Hematopoietic multipotent progenitor cell treated with erythropoietin and hydrocortisone succinate and interleukin-3 and kit ligand, for 8 days (in vitro differentiated cells): ENCODE measurements at places on chromosomes 12 and 14.
A peak's percentile ranks its signal among the peaks of the same experiment; 100 is the strongest.

GRCh38 chr12:53048033-53048779 lies 1.7 kb upstream of the TNS2 start:
- DNase-seq, result no peak

DNA sequence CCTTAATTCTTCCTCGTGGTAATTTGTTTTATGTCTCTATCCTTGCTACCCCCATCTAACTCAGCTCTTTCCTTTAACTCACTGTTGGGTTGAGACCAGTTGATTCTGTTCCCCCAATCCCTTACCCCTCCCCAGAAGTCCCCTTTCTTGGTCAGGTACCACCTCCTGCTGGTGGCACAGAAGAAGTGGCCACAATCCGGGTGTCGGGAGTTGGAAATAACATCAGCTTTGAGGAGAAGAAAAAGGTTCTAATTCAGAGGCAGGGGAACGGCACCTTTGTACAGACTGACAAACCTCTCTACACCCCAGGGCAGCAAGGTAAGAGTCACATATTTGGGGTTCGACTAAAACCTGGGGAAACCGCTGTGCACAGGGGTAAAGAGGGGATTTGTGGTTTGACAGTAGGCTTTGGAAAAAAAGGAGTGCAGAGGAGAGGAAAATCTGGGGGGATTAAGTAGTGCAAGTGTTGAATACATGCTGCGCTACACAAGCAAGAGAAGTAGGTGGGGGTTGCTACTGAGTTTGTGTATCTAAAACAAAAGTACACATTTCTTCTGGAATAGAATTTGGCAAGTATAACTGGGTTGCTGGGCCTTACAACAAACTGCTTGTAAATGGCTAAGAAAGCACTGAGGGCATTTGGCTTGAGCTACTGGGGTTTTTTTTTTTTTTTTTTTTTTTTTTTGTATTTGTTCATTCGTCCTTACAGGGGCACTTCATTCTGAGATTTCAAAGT lies 1.3 kb downstream of the A2ML1 start:
- DNase-seq, result peak; percentile 75

DNA sequence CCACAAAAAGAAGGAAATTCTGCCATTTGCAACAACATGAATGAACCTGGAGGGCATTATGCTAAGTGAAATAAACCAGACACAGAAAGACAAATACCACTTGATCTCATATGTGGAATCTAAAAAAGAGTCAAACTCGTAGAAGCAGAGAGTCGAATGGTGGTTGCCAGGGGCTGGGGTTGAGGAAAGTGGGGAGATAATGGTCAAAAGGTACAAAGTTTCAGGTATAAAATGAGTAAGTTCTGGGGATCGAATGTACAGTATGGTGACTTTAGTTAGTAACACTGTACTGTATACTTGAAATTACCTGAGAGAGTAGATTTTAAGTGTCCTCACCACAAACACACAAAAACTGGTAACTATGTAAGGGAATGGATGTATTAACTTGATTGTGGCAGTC lies 129.4 kb downstream of the PPM1H start:
- DNase-seq, result no peak

DNA sequence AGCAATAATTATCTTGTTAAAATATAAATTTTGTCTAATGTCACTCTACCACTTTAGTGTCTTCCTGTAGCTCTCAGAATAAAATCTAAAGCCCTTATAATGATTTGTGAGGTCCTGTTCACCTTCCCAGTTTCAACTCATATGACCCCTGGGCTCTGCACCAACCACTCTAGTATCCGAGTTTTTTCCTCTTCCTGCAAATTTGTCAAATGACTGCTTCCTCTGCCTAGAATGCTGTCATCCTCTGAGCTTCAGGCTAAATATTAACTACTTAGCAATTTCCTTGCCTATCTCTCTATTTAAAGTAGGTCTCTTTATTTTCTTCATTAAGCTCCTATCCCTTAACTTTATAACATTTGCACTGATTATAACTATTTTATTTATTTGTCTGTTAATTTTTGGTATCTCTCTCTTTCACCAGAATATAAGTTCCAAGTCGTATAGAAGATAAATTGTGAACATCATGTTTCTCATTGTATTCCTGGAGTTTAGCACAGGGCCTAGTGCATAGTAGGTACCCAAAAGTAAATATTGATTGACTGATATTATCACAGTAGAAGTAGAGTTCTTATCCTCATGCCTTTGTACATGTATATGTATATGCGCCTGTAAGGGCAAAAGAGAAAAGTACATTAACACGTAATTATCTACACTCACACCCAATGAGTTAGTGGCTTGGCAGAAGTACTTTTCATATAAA lies 196.0 kb downstream of the BCAT1 start:
- DNase-seq, result no peak

DNA sequence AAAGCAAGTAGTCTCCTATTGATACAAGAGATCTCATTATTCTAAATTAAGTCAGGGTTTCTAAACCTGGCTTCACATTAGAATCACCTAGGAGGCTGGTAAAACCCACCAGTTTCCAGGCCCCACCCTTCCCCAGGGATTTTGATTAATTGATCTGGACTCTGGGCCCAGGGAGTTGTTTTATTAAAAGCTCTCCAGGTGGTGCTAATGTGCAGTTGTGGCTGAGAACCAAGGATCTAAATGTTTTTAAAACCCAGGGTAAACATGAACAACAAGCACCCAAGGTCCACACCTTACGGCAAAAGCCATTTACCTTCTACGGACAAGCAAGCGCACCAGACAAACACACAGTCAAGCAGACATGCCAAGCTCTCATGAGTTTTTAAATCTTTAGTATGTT lies 73.9 kb downstream of the SLC2A13 start:
- DNase-seq, result no peak

DNA sequence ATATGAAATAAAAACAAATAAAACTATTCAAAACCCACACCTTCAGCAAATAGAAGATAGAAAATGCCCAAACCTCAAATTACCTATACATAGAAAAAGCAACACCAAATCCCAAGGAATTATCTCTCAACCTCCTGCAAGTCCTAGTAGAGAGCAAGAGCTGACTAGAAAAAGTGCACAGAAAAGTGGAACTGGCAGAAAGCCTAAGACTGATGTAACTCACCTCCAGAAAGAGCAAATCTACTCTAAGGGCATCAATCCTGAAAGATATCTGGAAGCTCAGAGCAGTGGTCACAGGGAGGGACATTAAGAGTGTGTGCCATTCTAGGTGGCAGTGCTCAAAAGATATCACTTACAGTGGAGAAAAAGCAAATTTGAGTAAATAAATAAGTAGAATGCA lies 62.1 kb upstream of the PLEKHG7 start:
- no peak for DNase-seq

DNA sequence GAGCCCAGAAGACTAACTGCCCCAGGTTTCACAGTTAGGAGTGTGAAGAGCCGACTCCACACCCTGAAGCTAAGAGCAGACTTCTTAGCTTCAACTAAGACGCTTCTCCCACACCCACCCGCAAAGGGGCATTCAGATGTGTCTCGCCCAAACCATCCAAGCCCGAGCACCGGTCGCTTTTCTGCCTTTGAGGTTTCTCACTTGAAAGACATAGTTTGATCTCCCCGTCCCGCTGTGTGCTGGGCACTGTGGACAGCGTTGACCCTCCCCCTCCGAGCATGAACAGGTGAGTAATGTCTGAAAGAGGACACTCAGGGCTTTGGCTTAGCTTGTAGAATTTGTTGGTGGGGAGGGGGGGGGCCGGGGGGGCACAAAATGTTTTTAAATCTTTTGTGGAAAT lies 123.8 kb downstream of the TMEM132D start:
- DNase-seq, result no peak

DNA sequence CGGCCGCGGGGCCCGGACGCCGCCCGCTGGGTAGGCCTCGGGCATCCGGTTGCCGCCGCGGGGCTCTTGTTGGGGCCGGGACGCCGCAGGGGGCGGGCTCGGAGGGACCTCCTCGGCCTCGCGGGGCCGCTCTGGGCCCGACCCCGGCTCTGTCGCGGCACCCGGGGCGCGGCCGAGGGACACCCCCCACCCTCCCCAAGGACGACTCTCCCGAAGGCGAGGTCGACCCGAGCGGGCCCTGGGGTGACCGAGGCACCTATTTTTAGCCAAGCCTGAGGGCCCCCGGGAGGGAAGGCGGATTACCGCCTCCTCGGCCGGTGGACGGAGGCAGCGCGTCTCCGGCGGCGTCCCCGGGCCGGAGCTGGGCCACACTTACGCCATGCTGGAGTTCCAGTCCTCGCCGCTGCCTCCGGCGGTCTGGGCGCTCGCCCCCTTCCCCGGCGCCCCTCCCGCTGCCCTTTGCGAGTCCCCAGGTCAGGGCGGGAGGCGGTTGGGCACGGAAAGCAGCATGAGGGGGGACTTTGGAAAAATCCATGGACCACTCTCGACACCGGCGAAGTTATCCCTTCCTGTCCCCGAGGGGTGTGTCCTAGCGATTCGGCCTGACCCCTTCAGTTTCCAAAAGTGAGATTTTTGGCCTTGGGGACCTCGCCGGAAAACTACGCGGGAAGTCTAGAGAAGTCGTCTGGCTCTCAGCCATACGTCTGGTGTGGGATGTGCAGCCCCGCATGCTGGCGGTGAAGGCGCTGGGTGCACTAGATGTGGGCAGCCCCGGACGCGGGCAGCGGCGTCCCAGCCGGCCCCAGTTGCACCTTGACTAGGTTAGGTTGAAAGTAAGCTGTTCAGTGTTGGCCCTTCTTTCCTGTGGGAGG lies 699 bp downstream of the KTN1 start:
- DNase-seq, result peak; percentile 59

GRCh38 chr14:59849411-59850130 lies 21.0 kb downstream of the RTN1 start:
- no peak for DNase-seq

GRCh38 chr12:59668674-59669073 lies 72.8 kb downstream of the SLC16A7 start:
- DNase-seq, result no peak

GRCh38 chr14:39060818-39061437 lies 42.1 kb downstream of the SEC23A start:
- no peak for DNase-seq

DNA sequence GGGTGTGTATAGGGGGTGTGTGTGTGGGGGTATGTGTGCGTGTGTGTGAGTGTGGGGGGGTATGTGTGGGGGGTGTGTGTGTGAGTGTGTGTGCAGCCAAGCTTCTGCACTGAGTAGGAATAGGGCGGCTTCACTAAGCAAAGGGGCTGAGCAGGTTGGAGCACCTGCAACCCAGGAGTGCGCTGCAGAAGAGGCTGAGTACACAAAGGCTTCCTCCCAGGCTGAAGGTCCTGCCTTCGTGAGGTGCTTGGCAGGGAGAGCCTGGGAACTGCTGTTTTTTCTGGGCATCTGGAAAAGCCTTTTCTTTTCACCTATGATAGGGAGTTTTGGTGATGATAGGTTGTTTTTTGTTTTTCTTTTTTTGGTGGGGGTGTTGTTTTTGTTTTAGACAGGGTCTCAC lies 6.0 kb upstream of the NUDT14 start:
- DNase-seq, result no peak

GRCh38 chr12:108099073-108099472 lies 30.0 kb upstream of the WSCD2 start:
- DNase-seq, result peak; percentile 68

GRCh38 chr12:6116471-6117021 lies 7.9 kb downstream of the VWF start:
- DNase-seq, result no peak

DNA sequence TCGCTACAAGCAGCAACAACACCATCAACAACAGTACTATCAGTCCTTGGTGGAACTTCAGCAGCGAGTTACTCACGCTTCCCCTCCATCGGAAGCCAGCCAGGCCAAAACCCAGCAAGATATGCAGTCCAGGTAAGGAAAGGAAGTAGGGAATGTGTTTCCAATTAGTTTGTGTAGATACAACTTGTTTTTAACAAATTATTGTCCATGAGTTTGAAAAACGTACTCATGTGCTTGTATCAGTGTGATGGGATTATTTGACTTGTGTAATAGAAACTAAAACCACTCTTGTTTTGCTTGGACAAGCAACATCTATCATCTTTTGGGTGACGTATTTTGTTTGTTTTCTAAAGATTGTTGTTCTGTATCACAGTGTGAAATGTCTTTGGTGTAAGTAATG lies 137.9 kb downstream of the NAV3 start:
- DNase-seq, result no peak

DNA sequence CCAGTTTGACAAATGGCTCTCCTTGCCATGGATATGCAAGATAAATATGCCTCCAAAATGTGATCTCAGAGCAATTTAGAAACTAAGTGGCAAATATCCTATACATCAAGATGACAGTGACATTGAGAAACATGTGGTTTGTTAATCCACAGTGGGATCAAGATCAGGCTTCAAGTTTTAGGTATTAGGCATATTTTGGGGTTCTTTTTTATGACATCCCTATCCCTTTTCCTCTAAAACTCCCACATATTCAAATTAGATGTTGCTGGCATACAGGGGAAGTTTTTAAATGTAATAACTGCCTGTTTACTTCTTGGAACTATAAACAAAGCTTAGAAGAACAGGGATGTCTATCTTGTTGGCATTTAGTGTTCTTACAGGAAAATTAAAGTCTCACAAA lies 179.4 kb downstream of the CRADD start:
- no peak for DNase-seq

DNA sequence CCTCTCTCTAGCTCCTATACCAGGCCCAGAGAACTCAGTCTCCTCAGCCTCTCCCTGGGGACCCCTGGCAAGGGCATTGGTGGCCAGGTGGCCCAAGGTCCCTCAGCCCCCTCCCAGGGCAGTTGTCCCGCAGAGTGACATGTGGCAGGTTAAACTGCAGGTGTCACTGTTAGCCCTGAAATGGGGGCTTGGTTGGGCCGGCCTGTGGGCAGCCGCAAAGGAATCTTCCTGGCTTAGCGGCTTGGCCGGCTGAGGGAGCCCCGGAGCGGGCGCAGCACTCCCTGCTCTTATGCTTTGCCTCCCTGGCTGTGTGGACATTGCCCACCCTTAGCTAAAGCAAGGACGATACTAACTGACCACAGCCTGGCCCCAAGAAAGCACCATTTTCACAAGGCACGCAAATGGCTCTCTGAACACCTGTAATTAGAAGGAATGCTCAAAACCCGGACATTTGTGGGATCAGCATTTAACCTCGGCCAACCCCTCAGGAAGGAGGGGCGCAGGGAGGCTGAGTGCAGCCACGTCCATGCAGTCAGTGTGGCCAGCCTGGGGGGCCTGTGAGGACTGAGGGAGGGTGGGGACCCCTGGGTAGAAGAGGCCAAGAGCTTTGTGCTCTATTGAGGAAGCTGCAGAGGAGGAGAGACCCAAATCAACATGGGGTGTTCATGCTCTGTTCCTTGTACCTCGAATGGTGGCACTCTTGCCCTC lies 82.2 kb downstream of the PAPOLA start:
- peak; percentile 65 for DNase-seq

DNA sequence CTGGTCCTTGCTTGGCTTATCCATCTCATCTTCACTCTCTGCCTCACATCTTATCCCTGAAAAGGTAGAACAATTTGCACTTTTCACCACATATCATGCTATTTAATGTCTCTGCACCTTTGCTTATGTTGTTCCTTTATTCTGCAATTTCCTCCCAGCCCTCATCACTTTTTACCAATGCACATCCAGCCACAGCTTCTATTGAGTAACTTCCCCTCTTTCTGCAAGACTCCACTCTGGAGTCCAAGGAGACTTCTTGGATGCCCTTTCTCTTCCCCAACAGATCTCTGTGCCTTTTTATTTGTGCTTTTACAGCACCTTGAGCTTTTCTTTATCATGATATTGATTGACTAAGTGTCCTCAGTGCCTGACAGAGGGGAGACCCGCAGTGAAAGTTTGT lies 797.1 kb downstream of the VRK1 start:
- no peak for DNase-seq
